ENCODE measurements at places on chromosomes 7 and 10.

DNA sequence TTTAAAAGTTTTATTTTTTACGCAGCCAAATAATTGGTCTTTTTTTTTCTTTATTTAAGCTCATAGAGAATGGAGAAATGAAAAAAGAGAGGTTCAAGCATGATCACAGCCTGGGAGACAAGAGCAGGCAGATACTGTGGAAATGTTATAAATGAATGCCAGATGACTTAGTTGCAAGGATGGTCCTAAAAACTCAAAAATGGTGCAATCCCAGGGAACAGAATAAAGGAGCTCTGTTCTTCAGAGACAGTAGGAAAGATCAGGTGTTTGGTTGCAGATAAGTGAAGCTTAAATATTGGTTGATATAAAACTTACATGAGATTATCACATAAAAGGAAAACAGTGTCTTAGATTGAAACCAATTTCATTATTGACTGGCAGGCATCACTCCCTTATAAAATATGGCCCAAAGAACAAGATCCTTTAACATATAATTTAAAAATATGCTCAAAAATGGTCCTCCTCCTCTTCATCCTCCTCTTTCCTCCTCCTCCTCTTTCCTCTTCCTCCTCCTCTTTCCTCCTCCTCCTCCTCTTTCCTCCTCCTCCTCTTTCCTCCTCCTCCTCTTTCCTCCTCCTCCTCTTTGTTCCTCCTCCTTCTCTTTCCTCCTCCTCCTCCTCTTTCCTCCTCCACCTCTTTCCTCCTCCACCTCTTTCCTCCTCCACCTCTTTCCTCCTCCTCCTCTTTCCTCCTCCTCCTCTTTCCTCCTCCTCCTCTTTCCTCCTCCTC, 18.6 kb downstream of the GNAT3 start:
- no peak for DNase-seq

- no peak for DNase-seq
Measured at GRCh38 chr7:19665399-19666008, 43.3 kb downstream of the POLR1F start.

- no peak for DNase-seq
Measured at GRCh38 chr7:133543657-133544056, 290.8 kb downstream of the EXOC4 start.

- no peak for DNase-seq
Measured at GRCh38 chr7:136446751-136447150, 421.7 kb upstream of the CHRM2 start.

GRCh38 chr10:79057481-79058275, 11.1 kb upstream of the ZMIZ1 start:
- DNase-seq = no peak

DNA sequence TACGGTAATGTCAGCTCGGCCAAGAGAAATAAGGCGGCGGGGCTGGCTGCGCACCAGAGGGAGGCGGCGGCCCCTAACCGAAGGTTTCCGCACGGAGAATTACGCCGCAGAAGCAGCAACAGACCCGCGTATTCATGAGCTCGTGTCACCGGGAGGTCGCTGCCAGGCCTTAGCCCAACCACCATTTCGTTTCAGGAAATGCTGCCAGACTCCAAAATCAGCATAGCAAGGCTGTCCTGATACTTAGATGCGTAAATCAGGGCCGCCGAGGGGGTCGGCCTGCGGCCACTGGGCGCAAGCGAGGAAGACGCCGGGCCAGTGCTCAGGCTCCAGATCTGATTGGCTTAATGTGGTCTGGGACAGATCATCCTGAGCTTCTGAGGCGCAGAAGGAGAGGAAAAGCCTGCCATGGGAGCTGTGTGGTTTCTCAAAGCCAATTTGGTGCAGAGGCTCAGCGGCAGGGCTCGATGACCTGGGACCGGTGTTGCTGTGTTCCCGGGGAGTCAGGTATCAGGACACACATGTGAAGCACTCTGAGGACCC, 247.9 kb downstream of the BAMBI start:
- DNase-seq = peak; percentile 68

GRCh38 chr10:11110539-11110938, 92.9 kb downstream of the CELF2 start:
- no peak for DNase-seq

DNA sequence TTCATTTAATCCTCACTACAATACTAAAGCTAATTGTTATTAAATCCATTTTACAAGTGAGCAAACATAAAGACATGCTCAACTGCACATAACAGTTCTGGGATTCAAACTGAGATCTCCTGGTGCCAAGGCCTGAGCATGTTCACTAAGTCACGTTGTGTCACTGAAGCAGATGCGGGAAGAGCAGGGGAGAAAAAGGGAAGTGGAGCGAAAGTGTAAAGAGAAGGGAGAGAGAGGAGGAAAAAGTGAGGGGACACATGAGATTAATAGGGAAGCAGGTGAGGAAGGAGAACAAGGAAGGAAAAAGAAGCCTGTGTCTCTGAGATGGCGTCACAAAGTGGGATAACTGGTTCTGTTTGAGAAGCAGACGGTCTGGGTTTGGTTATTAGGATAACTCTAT, 38.9 kb upstream of the KAT6B start:
- no peak for DNase-seq

- no peak for DNase-seq
Measured at GRCh38 chr10:63553473-63553872, 32.3 kb downstream of the REEP3 start.

DNA sequence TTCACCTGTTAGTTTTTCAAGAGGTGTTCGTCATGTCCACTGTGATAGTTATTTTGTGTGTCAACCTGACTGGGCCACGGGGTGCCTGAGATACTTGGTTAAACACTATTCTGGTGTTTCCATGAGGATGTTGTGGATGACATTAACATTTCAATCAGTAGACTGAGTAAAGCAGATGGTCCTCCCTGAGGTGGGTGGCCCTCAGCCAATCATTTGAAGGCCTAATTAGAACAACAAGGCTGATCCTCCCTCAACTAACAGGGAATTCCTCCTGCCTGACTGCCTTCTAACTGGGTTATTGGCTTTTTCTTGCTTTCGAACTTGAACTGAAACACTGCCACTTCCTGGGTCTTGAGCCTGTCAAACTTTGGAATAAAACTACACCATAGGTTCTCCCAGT, 75.8 kb downstream of the ENO4 start:
- DNase-seq = no peak

- peak; percentile 27 for DNase-seq
Measured at GRCh38 chr10:129799942-129800341, 164.1 kb downstream of the EBF3 start.

DNA sequence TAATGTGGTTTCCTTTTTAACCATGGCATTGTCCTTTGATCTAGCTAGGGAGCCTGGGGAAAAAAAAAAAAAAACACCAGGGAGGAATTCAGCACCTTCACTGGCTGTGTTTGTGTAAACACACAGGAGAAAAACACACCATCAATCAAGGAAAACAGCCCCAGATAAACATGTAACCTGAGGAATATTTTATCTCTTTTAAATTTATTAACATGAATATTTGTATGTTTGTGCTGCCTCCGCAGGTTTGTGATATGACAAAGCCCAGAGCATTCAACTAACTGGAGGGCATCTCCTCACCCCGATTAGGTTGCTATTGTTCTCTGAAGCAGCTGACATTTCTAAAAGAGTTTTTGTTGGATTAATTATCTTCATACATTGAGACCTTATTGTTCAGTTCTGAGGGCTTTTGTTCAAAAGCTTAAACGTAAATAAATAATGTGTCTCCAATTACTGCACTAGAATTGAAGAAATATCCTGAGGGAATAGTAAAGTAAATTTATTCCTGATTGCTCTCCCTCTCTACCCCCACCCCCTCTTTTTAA, 89.4 kb upstream of the SEMA3E start:
- no peak for DNase-seq

GRCh38 chr10:127877699-127878098, 15.0 kb downstream of the CLRN3 start:
- DNase-seq = peak; percentile 5

DNA sequence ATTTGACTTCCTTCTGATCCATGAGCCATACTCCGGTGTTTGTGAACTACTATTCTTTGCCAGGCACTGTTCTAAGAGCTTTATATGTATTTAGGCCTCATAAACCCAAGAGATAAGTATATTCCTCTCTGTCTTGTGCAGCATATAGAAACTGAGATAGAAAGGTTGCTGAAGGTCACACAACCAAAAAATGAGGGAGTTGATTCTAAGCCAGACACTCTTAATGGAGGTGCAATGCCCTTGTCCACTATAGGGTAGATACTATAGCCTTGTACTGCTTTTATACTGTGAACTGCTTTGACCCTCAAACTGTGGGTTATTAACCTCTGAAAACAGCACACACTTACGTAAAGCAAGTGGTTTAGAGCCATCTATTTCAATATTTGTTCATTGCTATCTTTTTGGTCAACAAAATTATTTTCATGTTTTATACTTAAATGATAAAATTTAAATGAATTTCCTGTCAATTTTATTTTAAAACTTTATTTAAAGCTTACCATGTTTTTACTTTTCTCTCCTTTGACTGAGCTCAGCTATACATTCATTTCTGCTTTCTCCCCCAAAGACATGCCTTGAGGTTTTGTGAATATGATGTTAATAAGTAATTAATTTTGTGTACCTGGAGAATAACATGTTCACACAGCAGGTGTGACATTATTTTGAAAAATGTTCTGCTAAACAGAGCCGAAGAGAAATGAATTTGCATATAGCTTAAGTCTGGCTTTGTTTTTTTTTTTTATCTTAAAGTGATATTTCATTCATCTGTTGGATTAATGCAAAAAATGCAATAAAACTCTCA, 687.3 kb downstream of the DNAJB9 start:
- DNase-seq = no peak

- peak; percentile 71 for DNase-seq
Measured at GRCh38 chr7:73353243-73353642, 25.3 kb downstream of the FKBP6 start.

DNA sequence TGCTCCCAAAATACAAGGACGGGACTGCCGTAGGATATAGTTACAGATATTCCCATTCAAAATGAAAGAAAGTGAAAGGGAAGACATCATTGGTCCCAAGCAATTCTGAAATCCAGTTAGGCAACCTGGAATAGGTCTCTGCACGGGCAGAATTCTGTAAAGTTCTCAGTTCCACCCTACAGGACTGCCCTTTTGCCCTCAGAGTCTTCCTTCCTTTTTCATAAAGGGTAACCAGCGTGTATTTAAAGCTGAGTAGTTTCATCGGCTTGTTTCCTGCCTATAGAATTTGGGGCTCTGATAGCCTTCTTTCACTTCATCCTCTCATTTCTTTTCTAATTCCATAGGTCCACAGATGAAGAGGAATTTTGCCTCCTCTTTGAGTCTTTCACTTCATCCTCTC, 20.0 kb downstream of the COPG2 start:
- DNase-seq = no peak

GRCh38 chr7:42720012-42720411, 191.9 kb downstream of the C7orf25 start:
- no peak for DNase-seq

DNA sequence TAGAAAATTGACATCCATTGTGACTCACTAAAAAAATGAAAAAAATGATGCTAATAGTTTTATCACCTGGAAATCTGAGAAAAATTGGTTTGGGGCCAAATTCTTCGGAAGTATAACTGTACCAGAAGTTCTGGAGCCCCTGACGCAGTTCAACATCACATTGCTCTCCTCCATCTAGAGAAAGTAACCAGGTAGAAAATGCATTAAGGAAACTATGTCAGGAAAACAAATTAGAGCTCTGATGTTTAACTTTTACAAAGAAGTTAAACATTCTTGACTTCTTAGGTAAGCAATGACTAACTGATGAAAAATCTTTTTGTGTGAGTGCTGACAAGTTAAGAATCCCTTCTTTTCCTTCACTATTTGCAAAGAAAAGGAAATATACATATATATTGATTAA, 61.1 kb upstream of the TMEM196 start:
- no peak for DNase-seq

DNA sequence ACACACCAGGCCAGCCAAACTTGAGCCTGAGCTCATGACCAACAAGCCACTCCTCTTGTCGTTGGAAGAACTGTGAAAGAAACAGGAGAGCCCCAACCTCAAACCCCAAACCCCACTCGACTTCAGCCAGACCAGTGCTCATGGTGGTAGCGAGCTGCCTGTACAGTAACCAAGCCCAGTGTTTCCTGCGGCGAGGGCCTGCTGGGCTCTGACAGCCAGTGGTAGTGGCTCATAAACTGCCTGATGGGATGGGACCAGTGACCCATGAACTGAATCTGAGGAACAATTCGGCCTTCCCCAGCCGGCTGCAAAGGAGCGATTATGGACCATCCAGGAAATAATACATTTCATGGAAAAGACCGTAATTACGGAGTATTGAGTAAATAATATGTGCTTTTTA, 191.9 kb downstream of the RPS24 start:
- DNase-seq = no peak

GRCh38 chr10:78751716-78752115, 317.1 kb upstream of the ZMIZ1 start:
- no peak for DNase-seq

GRCh38 chr10:29257106-29257783, 31.6 kb upstream of the LYZL1 start:
- peak; percentile 77 for DNase-seq

DNA sequence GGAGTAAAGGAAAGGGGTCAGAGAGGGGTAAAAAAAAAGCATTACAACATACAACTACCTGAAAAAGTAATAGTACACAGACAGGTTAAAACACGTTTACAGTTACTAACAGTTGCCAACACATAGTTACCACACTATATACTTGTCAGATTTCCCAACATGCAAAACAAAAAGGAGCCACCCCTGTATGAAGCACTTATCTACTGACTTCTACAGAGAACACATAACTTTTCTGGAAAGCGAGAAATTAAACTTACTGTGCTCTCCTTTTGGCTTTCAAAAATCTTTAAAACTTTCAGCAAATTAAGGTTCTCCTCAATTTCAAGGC, 2.1 kb downstream of the ABI1 start:
- no peak for DNase-seq

GRCh38 chr7:102165136-102165535, 121.5 kb upstream of the SH2B2 start:
- DNase-seq = no peak

- no peak for DNase-seq
Measured at GRCh38 chr7:17185690-17186070, 112.8 kb upstream of the AHR start.

DNA sequence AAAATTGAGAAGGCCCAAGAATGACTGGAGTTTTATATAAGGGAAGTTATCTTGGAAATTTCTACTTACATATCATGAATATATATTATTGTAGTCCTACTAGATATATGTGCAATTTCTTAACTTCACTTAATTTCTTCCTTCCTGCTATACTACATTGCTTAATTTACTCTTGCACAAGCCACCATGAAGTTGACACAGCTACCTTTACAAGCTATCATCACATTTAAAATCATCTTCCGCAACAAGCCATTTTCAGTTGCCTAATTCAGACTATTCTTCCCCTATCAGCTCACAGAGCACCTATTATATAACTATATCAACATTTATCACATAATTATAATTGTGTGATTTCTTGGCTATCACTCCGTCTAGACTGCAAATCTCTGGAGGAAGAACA, 418.4 kb downstream of the PARD3 start:
- no peak for DNase-seq

Measured in islet precursor cell (in vitro differentiated cells).